ENCODE measurements at places on chromosomes 7 and 10. TPM values are rescaled to one million over a fixed set of nuclear protein-coding genes. Genes with fewer than 3 reads are reported as not detected.

- DNase-seq = no peak
Measured at GRCh38 chr7:112420236-112420861, 29.9 kb upstream of the IFRD1 start.

DNA sequence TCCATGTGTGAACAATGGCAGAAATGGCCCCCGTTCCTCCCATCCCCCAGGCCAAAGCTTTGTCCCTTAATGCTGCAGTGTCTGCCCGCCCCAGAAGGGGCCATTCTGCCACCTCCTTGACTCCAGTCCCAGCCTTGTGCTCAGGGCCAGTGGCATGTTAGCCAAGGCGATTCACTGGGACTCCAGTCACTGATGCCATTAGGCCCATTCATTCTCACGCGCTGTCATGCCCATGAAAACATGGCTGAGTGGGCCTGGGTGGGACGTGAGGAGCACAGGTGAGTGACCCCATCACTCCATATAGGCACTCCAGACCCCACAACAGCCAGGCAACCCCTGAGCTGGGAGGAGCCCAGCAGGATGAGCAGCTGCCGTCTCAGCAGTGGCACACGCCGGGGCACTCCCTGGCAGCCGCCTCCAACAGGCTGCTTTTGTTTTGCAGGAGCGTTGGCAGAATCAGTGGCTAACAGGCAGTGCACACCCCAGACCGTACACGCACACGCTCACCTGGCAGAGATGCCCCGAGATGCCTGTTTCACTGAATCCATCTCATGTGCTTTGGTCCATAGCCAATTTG is 79.5 kb downstream of the TCERG1L start:
- no peak for DNase-seq

DNA sequence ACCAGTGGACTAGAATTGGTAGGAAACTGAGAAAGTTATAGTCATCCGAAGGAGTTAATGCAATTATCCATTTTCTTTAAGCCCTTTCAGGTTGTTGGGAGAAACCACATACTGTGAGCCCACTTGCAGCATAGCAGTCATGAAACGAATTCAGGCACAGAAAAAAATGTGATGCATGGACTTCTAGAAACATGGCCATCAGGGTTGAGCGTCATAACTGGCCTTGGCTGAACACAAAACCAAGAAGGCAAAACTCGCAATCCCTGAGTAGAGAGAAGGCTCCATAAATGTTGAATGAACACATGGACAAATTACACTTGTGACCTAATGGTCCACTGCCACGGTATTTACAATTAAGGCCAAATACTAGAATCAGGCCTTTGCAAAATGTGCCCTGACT is 121.9 kb downstream of the FAM107B start:
- no peak for DNase-seq

DNA sequence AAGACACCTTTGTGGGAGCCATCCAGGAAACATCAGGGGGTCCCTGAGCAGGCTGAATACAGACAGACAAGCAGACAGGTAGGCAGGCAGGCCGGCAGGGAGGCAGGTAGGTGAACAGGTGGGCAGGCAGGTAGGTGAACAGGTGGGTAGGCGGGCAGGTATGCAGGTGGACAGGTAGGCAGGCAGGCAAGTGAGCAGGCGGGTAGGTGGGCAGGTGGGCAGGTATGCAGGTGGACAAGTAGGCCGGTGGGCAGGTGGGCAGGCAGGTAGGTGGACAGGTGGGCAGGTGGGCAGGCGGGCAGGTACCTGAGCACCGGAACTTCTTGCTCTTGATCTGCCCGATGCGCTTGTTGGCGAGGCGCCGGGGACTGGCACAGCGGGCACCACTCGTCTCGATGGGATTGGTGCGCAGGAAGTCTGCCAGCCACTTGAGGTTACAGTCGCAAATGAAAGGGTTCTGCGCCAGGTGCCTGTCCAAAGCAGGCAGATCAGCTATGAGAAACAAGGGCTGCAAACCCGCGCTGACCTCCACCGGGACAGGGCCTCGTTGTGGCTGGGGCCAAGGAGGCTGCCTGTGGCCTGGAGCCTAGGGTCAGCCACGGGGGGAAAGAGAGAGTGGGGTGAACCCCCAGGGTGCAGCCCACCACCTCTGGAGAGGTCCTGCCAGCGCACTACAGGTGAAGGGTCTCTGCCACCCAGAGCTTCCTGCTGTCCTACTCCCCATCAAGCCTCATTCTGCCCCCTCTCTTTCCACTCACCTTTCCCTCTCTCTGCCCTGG is 136.9 kb downstream of the SLIT1 start:
- no peak for DNase-seq

- DNase-seq = no peak
Measured at GRCh38 chr7:133861876-133862275, 265.3 kb upstream of the LRGUK start.

DNA sequence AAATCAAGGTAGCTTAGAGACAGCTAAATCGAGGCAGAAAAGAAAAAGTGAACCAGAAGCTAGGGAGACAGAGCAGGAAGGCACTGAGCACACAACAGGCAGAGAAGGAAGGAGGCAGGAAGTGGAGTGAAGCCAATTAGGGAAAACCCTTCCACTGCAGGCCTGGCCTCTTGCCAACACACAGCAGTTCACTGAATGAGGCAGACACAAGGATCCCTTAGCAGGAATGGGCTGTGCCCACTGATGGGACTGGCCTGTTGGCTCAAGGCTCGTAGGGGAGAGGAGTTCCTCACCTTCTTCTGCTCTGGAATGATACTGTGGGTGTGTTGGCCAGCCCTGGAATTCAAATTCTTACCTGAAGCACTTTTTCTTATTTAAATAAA is 220.3 kb upstream of the STK17A start:
- DNase-seq = peak; percentile 50

DNA sequence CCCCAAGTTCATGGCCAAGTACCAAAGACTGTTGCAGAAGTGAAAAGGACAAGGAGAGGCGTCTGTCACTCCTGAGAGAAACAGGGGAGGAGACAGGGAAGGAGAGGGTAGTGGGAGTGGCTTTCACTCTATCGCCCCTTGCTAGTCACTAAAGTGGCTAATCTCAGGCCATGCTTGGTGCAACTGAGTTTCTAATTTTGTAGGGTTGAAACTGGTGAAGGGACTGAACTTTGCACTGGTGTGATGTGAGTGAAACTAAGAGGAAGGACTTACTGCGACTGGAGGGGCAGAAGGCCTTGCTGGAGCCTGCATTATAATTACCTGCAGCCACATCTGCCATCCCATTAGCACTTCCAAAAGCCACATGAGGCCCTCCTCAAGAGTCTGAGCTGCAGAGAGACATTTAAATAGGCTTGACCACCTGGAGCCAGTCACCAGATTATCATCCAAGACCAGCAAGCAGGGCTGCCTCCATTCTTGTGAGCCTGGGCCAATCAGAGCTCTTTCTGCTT is 107.2 kb upstream of the EEPD1 start:
- no peak for DNase-seq

- DNase-seq = no peak
Measured at GRCh38 chr10:46319389-46319788, 32.6 kb downstream of the ANTXRL start.

- no peak for DNase-seq
Measured at GRCh38 chr10:32409741-32410140, 36.2 kb upstream of the CCDC7 start.

DNA sequence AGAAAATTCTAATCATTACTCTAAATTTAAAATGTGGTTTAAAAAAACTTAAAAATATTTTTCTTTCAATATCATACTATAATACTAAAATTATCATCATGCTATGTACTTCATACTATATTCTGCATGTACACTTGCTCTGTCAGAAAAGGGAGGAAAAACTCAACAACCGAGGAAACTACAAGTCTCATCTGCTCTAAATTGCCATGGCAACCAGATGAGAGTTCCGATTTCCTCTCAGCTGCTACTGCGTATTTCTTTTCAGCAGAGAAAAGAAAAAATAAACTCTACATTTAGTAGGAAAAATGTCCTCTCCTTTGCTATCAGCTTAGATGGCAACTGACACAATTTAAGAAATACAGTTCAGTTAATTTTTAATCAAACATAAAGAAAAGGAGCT is 178.9 kb downstream of the SRPK2 start:
- DNase-seq = no peak

- DNase-seq = no peak
Measured at GRCh38 chr10:118781541-118781940, 26.8 kb upstream of the CACUL1 start.

DNA sequence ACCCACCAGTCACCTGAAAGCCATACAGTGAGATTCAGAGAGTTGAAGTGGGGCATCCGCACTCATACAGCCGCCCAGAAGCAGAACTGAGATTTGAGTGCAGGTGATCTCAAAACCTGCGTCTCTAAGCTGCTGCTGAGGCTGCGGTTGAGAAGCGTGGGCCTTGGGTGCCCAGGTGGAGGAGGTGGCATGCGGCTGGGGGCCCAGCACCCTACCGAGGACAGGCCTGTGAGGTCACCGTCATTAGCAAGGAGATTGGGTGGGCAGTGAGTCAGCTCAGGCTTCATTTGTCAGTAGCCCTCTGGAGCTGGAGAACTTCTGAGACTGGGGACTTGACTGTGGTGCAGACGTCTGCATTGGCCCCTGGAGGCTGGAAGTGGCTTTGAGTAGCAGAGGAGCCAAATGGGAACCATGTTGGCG is 29.8 kb downstream of the ZMIZ1 start:
- no peak for DNase-seq

DNA sequence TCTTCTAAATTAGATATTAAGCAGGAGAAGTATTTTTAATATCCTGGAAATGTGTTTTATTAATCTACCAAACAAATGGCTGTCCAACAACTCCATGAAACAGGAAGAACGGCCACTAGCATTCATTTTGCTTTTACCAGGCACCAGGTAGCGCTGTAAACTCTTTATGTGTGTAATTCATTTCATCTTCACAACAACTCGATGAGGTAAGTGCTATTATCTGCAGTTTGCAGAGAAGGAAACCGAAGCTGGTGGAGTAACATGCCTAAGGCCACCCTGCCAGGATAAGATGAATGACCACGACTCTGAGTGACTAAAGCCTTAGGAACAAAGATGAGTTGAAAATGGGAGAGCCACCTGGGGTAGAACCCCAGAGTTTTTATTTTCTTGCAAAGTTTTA is 101.2 kb downstream of the KIAA1217 start:
- no peak for DNase-seq

DNA sequence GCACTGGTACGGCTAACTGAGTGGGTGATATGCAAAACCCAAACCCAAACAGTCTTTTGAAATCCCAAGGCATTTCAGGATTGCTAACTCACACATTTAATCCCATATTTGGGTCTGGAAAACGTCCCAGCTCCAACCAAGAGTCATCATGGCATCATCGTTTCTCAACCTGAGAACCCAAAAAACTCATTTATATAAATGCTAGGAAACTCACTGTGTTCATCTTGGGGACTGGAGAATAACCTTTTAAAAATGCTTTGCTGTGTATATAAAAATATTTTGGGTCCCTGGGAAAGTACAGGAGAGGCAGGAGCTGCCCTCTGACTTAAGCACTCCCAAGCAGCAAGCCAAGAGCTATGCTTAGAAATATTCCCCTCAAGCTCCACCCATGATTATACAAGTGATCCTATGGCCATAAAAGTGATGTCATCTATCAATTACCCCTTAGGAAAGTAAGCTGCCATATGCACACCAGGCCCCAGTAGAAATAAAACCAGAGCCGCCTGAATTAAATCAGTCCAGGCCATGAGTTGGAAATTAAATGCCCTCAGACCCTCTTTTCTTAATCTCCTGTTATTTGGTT is 352.1 kb downstream of the FRMD4A start:
- no peak for DNase-seq

- DNase-seq = no peak
Measured at GRCh38 chr10:118708571-118708970, 46.2 kb downstream of the CACUL1 start.

GRCh38 chr7:25720427-25720826 is 431.6 kb upstream of the NFE2L3 start:
- DNase-seq = no peak

DNA sequence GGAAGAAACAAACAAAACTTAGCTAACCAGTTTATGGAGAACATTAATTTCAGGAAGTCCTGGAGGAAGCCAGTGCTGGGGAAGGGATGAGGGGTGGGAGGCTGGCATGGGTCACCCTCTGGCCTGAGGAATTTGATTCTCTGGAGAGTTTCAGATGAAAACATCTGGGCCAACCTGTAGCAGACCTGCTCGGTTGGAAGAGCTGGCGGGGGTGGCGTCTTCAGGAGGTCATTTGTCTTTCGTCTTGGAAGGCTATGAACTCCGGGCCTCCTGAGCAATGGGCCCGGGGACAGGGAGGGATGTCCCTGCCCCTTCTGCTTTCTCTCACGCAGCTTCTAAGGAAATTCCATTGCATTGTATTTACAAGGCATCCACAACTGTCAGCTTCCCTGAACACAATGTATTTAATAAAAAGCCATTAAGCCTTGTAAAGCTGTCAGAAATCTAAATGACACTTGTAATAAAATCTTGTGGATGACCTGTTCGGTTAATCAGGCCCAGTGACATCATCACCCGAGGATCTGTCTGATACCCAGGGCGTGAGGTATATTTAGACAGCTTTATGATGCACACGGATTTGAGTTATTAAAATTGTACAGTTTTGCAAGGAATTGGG is 250.5 kb downstream of the RAB11FIP2 start:
- DNase-seq = no peak

DNA sequence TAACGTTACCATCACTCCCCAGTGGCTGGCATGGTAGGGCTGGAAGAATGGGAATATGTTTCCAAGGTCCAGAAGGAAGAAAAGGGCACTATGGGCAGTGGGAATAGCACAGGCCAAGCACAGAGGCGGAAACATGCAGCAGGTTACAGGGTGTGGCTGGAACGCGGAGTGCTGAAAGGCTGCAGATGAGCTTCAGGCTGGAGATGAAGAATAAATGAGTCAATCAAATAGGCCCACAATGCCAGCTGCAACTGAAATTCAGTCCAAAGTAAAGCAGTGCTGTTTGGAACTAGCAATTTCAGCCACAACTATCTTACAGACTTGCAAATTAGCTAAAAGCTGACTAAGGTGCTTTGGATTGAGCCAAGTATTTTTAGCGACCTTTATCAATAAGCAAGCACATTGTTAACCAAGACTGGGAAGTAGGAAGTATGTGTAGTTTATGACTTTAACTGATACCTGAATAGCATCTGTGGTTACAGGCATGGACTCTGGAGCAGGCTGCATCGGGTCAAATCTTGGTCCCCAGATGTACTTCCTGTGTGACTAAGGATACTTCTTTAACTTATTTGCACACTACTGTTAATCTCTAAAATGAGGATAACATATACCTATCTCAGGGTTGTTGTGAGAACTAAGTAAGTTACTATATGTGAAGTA is 77.5 kb upstream of the CTTNBP2 start:
- DNase-seq = no peak

The HYAL4 gene
- not detected for polyA plus RNA-seq

The UCMA gene
- 0.37 TPM for polyA plus RNA-seq

The NEUROD6 gene
- polyA plus RNA-seq = 0.22 TPM

The NKX1-2 gene
- not detected for polyA plus RNA-seq

The FAM131B gene
- 1.7 TPM for polyA plus RNA-seq

The EPHA1 gene
- 13.5 TPM for polyA plus RNA-seq

The FAM237B gene
- 0.11 TPM for polyA plus RNA-seq

The WDR37 gene
- polyA plus RNA-seq = 15.4 TPM

The TSPAN12 gene
- 45.9 TPM for polyA plus RNA-seq

The IGFBP1 gene
- polyA plus RNA-seq = 0.09 TPM

The PNLIP gene
- polyA plus RNA-seq = not detected

The OR2A12 gene
- polyA plus RNA-seq = 0.09 TPM

The PRLHR gene
- 0.08 TPM for polyA plus RNA-seq

The BLNK gene
- polyA plus RNA-seq = 17.6 TPM

Measured in right lung (tissue), 10 donors.